ENCODE measurements at places on chromosomes 2 and 18.

DNA sequence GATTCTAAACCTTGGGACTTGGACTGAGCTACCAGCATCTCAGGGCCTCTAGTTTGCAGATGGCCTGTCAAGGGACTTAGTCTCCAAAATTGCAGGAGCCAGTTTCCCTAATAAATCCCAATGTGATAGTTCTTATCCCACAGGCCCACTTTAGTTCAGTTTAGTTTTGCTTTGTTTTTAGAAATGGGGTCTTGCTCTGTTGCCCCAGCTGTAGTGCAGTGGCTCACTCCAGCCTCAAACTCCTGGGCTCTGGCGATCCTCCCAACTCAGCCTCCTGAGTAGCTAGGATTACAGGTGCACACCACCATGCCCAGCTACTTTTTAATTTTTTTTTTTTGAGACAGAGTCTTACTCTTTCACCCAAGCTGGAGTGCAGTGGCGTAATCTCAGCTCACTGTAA lies 2.6 kb upstream of the SF3B1 start:
- H3K4me3 ChIP-seq: no peak overlapping the region
- no peak overlapping the region for H3K27ac ChIP-seq
- H3K36me3 ChIP-seq: no peaks in the 10 kb centered on the region

DNA sequence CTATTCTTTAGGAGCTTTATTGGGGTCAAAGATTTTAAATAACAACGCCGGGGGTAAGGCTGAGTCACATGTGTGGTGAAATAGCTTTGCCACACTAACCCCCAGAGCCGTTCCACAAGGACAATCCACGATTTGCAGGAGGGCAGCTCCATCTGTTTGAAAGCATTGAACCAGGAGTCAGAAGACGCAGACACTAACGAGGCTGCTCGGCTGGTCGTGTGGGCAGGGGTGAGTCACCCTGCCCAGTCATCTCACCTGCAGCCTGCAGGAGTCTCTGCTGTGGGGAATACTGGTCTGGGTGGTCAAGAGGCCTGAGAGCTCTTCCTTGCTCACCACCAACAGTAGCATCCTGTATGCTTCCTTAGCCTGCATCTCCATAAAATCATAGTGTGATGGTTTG lies 149.2 kb upstream of the NCK2 start:
- no peak overlapping the region for H3K27ac ChIP-seq
- no peaks in the 10 kb centered on the region for H3K27me3 ChIP-seq
- DNase-seq: no peak
- H3K4me3 ChIP-seq: no peak overlapping the region
- peaks cover 36% of the 10 kb centered on the region for H3K4me1 ChIP-seq

DNA sequence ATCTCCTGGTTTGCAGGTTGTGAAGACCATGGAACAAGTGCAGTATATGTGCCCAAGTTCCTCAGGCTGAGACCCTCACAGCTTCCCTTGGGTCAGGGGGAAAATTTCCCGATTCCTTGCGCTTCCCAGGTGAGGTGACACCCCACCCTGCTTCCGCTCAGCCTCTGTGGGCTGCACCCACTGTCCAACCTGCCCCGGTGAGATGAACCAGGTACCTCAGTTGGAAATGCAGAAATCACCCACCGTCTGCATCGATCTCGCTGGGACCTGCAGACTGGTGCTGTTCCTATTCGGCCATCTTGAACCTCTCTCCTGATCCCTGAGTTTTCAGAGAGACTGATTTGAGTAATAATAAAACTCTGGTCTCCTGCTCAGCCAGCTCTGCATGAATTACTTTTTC lies 30.6 kb downstream of the CHCHD5 start:
- H3K36me3 ChIP-seq: no peaks in the 10 kb centered on the region
- no peak overlapping the region for H3K27ac ChIP-seq
- no peak for DNase-seq
- H3K4me1 ChIP-seq: no peaks in the 10 kb centered on the region
- no peak overlapping the region for H3K4me3 ChIP-seq
- no peaks in the 10 kb centered on the region for H3K27me3 ChIP-seq

GRCh38 chr2:143802242-143802641 lies 673.0 kb downstream of the ARHGAP15 start:
- DNase-seq: no peak
- H3K4me1 ChIP-seq: peaks cover 5% of the 10 kb centered on the region
- H3K36me3 ChIP-seq: no peaks in the 10 kb centered on the region
- no peaks in the 10 kb centered on the region for H3K27me3 ChIP-seq
- no peak overlapping the region for H3K4me3 ChIP-seq
